ENCODE measurements at places on chromosomes 12 and 14. TPM values are rescaled to one million over a fixed set of nuclear protein-coding genes. Genes with fewer than 3 reads are reported as not detected.

DNA sequence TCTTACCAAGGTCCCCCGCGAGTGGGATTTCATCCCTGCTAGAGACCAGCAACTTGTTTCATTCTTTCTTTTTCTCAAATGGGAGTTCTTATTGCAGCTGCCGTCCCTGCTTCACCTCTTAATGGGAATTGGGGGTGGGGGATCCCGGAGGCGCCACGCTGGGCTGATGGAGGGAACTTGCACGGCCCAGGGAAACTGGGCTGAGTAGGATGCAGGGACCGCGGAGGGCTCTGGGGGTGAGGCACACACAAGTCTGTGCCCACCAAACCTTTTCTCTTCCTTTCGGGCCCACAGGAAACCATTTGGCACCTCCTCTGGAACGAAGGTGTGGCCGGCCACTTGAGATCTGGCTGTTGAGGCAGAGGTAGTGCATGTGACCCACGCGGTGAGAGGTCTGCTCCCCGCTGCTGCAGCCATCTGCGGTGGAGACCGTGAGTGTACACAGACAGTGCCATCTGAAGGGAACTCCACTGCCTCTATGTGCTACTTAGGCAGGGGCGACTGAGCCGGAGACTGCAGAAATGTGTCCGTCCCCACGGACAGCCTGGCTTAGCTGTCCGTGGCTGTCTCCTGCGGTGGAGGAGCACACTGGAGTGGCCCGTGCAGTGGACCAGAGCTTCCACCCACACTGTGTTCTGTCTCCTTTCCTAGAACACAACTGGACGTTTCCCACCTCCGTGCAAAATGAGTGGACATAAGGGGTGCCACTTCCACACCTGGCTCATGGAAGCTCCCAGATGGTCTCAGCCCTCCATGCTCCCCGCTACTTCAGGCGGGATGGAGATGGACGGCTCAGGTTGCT is 42.1 kb upstream of the TESC start:
- DNase-seq, result no peak

The TAS2R13 gene
- 0.90 TPM for total RNA-seq

- DNase-seq, result no peak
Measured at GRCh38 chr12:89486264-89486663, 38.3 kb downstream of the GALNT4 start.

DNA sequence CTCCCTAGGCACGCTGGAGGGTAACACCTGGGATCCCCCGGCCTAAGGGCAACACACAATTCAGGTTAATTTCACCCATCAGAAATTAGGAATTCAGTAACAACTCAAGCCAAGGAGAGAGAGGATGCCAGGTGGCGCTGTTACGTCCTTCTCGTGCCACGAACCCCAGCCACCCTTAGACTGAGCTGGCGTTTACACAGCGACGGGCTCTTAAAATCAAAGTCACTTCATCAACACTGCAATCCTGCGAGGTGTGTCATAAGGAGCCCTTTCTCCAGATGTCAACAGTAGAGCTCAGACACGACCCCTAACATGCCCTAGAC is 110.6 kb upstream of the TMEM132D start:
- no peak for DNase-seq

DNA sequence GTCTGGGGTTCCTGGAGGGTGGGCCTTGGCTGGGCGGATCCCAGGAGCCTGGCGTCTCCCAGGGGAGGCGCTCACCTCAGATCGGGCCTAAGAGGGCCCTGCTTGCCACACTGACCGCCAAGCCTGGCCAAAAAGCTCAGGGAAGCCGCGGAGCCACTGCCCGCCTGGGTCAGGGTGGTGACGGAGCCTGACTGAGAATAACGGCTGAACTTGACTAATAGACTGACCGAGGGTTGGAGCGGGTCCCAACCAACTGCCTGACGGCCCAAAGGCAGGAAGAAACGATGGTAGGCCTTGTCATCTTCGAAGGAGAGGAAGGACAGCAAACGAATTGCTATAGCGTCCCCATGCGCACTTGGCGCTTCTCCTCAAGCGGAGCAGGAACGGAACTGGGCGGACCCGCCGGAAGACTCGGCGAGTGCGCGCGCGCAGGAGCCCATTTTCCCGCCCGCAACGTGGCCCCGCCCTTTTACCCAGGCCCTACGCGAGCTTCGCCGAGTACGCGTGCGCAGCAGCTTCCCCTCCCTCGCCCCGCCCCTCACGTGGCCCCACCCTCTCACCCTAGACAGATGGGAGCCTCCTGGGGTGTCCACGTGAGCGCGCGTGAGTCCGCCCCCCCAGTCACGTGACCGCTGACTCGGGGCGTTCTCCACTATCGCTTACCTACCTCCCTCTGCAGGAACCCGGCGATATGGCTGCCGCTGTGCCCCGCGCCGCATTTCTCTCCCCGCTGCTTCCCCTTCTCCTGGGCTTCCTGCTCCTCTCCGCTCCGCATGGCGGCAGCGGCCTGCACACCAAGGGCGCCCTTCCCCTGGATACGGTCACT is at the start of the genes ERP29 and TMEM116:
Gene ERP29, plus strand, starts transcription at position 652 of the 826 bp plus-strand sequence. Its CDS starts 40 bp downstream, at position 692.
Gene TMEM116, minus strand, starts transcription at position 391 of the 826 bp plus-strand sequence. CDS start 7,895 bp downstream, outside the sequence.
- DNase-seq, result peak; percentile 98

GRCh38 chr14:34935488-34935887 is 47.3 kb upstream of the SRP54 start:
- no peak for DNase-seq

GRCh38 chr12:92075425-92075914 is 70.2 kb downstream of the BTG1 start:
- peak; percentile 72 for DNase-seq

The FOXM1 gene
- 16.9 TPM for total RNA-seq

DNA sequence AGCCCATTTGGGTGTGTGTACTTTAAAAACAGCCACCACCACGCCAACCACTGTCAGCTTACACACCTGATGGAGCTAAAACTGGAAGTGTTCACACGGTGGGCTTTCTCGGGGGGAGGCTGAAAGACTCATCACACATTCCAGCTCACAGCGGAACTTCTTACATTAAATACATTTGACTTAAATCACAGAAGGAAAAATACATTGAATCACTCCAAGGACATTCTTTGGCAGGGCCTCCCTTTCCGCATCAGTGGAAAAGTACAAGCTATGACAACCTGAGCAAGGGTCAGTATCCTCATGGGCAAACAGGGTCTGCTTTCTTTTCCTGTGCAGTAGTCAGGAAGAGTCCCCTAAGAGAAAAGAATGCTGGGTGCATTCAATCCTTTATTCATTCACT is 31.0 kb upstream of the TC2N start:
- DNase-seq, result no peak

The RPL10L gene
- not detected for total RNA-seq

The PRICKLE1 gene
- 21.3 TPM for total RNA-seq

DNA sequence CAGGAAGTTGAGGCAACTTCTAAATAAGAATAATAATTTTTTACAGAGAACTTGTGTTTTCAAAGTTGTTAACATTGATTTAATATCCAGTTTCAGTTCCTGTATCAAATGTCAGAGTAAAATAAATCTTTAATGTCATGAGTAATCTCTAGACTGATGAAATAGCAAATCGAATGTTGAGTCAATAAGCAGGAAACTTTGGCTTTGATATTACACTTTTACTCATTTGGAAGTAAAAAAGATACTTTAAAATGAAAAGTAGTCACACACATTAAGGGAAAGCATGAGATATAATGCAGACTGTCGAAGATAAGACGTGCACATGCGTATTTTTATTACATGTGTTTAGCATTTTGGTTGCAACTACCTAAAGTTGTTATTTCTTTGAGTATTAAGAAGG is 78.2 kb upstream of the PTGDR start:
- DNase-seq, result no peak

GRCh38 chr12:50839042-50839441 is 3.7 kb upstream of the TMPRSS12 start:
- DNase-seq, result no peak

The MIPOL1 gene
- total RNA-seq, result 5.9 TPM

DNA sequence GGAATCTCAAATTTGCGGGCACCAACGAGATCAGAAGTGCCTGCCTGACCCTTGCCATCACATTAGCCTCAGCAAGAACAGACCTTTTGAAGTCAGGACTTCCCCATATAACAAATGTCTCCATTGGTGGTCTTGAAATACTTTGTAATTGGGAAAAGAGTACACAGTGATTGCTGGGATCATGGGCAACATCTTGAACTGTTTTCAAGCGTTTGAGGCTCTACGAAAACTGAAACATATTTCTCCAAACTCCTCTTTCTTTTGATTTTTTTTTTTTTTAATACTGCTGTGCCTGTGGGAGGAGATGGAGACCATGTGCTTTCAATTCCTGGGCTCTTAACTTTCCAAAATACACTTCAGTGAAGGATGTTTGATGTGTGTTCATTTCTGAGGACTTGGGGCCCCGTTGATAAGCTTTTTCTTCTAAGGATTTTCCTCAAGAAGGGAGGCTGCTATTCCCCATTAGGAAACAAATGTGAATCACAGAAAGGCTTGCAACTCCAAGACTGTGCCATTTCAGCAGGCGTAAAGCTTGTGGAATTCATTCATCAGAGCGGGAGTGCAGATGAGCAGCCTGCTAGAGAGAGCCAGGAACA is 94.5 kb downstream of the TMEM132C start:
- no peak for DNase-seq

- no peak for DNase-seq
Measured at GRCh38 chr12:47740606-47741339, 15.5 kb upstream of the ENDOU start.

The ANKRD33 gene
- total RNA-seq, result not detected

DNA sequence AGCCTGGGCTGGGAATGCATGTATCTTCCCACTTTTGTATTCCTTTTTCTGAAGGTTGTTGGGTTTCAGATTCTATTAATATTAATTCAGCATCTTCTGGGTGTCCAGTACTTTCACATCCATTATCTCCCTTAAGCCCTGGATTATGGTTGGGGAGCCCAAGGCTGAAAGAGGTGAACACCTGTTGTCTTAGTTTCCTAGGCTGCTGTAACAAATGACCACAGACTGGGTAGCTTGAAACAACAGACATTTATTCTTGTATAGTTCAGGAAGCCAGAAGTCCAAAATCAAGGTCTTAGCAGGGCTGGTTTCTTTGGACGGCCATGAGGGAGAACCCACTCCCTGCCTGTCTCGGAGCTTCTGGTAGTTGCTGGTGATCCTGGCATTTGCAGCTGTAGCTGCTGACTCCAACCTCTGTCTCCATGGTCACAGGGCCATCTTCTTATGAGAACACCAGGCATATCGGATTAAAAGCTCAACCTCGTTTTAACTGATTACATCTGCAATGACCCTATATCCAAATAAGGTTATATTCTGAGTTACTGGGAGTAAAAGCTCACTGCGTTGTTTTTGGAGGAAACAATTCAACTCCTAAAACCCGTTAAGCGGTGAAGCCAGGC is 68.2 kb upstream of the CLMN start:
- DNase-seq, result no peak

- DNase-seq, result no peak
Measured at GRCh38 chr14:106268013-106268727, 741.8 kb downstream of the TMEM121 start.

All from IMR-90 (cell line).